Activated CD4-positive, CD25-positive, alpha-beta regulatory T cell (primary cell): ENCODE measurements at places on chromosomes 3 and 15.
A peak's percentile ranks its signal among the peaks of the same experiment; 100 is the strongest.

DNA sequence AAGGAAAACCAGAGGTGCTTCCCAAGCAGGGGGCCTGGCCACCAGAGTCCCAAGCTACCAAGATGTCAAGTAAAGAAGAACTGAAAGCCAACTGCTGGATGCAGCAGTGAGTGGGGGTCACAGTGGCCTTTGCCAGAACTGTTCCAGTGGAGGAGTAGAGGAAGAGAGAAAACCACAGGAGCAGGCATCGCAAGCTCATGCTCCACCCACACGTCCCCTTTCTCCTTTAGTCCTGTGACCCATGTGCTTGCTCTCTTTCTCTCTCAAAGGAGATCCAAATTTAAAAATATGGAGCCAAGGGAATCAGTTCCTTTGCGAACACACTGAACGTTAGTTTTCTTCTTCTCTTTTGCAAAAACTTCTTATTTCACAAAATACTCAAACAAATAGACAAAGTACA, 12.4 kb upstream of the ABHD2 start:
- no peak for DNase-seq

DNA sequence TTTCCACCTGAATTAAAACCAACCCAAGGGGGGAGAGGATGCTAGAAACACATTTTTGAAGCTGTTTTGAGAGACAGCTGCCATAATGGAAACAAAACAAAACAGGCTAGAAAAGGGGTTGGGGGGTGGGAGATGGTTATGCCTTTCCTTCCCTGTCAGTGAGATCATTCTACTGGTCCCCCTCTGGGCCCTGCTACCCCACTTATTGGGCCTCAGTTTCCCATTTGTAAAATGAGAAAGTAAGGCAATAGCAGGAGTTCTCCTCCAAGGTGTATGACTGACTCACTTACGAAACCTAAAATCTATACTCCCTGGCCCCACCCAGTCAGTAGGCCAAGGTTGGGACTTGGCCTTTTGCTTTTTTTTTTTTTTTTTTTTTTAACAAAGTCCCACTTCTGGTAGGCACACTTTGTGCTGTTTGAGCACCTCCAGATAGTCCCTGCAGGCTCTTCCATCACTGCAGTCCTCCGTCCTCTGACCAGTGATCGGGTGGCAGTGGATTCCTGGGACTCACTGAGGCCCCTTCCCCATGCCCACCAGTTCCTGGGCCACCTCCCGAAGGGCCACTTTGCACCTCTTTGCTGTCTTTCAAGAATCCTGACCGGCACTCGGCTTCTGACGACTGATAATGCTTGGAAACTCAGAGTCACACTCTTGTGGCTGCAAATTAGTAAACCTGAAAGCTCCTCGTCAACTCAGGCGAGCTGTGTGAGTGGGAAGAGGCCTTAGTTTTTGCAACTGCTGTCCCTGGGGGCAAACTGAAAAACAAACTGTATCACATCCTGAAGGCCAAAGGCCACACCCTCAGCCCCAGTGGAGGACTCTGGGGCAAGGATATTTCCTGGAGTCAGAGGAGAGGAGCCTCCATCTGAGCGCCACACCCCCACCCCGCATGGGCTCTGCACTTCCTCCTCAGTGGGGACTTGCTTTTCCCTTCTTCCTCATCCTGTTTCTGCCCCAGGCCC, 6.7 kb upstream of the PSTPIP1 start:
- DNase-seq = no peak

GRCh38 chr3:9102240-9102981, 139.1 kb upstream of the RAD18 start:
- no peak for DNase-seq

GRCh38 chr3:109089265-109089664, 28.7 kb downstream of the MORC1 start:
- DNase-seq = no peak

DNA sequence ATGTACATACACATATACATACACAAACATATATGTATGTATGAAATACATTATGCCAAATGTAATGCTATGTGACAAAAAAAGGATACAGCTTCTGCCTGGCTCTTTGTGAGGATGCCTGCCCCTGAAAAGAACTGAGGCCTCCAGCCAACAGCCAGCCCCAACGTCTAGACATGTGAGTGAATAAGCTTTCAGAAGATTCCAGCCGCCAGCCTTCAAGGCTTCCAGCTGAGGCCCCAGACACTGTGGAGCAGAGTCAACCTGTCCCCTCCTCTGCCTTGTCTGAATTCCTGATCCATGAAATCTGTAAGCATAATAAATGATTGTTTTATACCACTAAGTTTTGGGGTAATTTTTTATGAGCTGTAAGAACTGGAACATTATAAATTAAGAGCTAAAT, 24.7 kb downstream of the GXYLT2 start:
- no peak for DNase-seq

GRCh38 chr3:31562525-31562924, 29.8 kb downstream of the STT3B start:
- peak; percentile 2 for DNase-seq
